Stomach (tissue), 19 donors: ENCODE measurements at places on chromosomes 2 and 18. TPM values are rescaled to one million over a fixed set of nuclear protein-coding genes. Genes with fewer than 3 reads are reported as not detected.

DNA sequence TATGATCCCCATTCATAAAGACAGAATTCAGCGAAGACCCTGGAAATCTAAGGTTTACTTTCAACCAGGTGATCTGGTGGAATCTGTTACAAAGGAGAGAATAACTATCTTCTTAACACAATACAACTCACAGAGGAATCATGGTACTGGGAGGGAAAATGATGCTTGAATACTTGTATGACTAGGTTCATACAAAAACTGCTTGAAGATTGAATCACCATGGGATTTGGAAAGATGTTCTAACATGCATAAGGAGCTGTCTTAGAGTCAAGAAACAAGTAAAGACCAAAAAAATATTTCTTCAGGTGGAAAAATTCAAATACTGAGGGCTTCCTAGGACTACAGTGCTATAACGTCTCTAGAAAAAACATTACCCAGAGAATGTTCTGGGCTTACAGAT is 32.2 kb downstream of the COL5A2 start:
- DNase-seq = no peak
- no peak overlapping the region for H3K4me3 ChIP-seq
- no peak overlapping the region for H3K27ac ChIP-seq
- no peaks in the 10 kb centered on the region for H3K27me3 ChIP-seq

DNA sequence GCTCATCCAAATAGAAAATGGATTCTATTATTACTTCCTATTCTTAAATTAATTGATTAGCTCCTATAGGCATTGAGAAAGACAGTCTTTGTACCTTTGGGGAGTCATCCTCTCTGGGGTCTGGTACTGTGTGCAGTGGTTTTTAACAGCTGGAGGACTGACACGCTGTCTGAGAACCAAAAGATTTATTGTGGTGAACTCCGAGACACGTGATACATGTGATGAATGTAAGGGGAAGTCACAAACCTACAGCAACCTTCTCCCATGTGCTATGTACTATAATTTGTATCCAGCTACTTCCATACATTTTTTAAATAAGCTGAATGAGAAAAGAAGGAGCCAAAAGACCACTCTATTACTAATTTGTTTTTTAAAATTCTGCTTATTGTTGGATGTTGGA is 133.7 kb downstream of the GALNT3 start:
- DNase-seq = no peak
- H3K27me3 ChIP-seq = no peaks in the 10 kb centered on the region
- H3K27ac ChIP-seq = no peak overlapping the region
- no peak overlapping the region for H3K4me3 ChIP-seq
- H3K4me1 ChIP-seq = no peaks in the 10 kb centered on the region

- H3K4me3 ChIP-seq = no peak overlapping the region
- H3K36me3 ChIP-seq = no peaks in the 10 kb centered on the region
- H3K27ac ChIP-seq = no peak overlapping the region
- no peaks in the 10 kb centered on the region for H3K4me1 ChIP-seq
Measured at GRCh38 chr2:71901466-71901865, 246.2 kb downstream of the CYP26B1 start.

DNA sequence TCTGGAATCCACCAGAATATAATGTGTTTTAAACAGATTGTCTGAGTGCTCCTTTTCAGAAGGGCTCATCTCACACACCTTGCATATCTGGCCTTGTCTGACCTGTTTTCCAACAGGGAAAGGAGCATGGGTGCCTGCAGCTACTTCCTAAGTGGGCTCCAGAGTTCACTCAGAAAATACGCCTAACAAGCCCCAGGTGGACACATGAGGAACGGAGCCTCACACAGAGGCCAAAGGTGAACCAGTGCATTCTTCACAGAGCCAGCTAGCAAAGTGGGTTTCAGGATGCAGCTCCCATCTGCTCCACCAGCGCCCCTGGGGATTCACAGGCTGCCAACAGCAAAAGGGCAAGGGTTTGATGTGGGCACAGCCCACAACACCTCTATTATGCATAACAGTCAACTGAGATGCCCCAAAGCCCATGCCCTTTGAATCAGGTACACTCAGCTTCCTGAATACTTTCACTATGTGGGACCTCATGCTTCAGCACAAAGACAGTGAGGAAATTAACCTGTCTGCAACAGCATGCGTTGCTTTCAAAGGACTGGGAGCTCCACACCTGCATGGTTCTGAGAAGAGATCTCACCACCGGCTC is 86.6 kb downstream of the CCBE1 start:
- H3K4me1 ChIP-seq = no peaks in the 10 kb centered on the region
- H3K36me3 ChIP-seq = no peaks in the 10 kb centered on the region
- no peak overlapping the region for H3K4me3 ChIP-seq
- no peaks in the 10 kb centered on the region for H3K27me3 ChIP-seq

GRCh38 chr2:70779911-70780545 is 10.4 kb downstream of the FIGLA start:
- H3K4me1 ChIP-seq = no peaks in the 10 kb centered on the region
- no peak for DNase-seq
- H3K4me3 ChIP-seq = no peak overlapping the region

DNA sequence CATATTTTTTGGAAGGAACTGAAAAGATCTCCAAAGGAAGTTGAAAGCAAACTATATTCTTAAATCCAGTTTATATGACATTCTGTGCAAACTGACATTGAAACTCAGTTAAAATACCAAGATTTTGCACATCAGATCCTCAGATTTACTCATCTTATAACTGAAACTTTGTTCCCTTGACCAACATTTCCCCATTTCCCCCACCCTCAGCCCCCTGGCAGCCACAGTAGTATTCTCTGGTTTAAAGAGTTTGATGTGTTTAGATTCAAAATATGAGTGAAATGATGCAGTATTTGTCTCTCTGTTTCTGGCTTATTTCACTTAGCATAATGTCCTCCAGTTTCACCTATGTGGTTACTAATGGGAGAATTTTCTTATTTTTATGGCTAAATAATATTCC is 99.2 kb upstream of the ITGA4 start:
- H3K27me3 ChIP-seq = no peaks in the 10 kb centered on the region
- no peak overlapping the region for H3K27ac ChIP-seq

GRCh38 chr18:33700513-33700976 is 122.5 kb downstream of the ASXL3 start:
- no peaks in the 10 kb centered on the region for H3K27me3 ChIP-seq
- H3K4me3 ChIP-seq = no peak overlapping the region
- H3K4me1 ChIP-seq = no peaks in the 10 kb centered on the region
- H3K27ac ChIP-seq = no peak overlapping the region
- DNase-seq = no peak
- H3K36me3 ChIP-seq = no peaks in the 10 kb centered on the region

DNA sequence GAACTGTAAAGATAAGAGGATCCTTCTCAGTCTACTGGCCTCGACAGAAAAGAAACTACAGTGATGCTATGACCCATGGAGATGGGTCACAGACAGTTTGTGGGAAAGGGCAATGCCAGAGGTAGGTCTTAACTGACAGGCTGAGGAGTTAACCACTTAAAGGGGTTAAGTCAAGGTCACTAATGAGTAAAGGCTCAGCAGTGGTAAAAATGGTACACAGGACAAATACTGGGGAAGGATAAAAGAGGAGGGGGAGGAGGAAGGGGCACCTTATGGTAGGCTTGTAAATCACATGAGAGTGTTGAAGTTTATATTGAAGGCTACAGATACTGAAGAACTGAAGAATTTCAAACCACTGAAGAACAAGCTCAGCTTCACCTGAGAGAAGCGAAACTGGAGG is 9.9 kb downstream of the IER3IP1 start:
- H3K4me1 ChIP-seq = peaks cover 32% of the 10 kb centered on the region
- H3K27ac ChIP-seq = no peak overlapping the region

GRCh38 chr18:36905571-36905970 is 76.6 kb downstream of the KIAA1328 start:
- no peak for DNase-seq
- no peaks in the 10 kb centered on the region for H3K4me1 ChIP-seq
- H3K36me3 ChIP-seq = no peaks in the 10 kb centered on the region
- no peaks in the 10 kb centered on the region for H3K27me3 ChIP-seq
- no peak overlapping the region for H3K4me3 ChIP-seq
- H3K27ac ChIP-seq = no peak overlapping the region

DNA sequence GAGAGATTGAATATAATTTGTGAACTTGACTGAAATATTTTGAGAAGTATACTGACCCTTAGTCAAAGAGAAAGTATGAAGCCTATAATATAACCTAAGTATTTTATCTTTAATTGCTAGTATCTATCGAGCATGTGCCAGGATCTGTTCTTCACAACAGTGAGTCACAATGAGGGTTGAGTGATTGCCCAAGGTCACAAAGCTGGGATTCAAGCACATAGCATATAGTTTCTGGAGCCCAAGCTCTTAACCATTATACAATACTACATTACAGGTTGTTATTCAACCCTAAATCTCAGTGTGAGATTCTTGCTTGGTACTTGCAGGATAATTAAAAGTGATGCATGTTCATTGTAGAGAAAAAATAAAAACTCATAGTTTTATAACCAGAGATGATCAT is 97.2 kb downstream of the RAB3GAP1 start:
- no peak for DNase-seq
- no peaks in the 10 kb centered on the region for H3K4me1 ChIP-seq
- H3K27me3 ChIP-seq = no peaks in the 10 kb centered on the region

GRCh38 chr2:216633616-216634369 is 573 bp downstream of the IGFBP2 start:
- H3K4me1 ChIP-seq = peaks cover 62% of the 10 kb centered on the region
- peak overlapping the region; percentile 68 for H3K4me3 ChIP-seq
- H3K27me3 ChIP-seq = no peaks in the 10 kb centered on the region
- DNase-seq = peak; percentile 48
- H3K27ac ChIP-seq = peak overlapping the region; percentile 85

DNA sequence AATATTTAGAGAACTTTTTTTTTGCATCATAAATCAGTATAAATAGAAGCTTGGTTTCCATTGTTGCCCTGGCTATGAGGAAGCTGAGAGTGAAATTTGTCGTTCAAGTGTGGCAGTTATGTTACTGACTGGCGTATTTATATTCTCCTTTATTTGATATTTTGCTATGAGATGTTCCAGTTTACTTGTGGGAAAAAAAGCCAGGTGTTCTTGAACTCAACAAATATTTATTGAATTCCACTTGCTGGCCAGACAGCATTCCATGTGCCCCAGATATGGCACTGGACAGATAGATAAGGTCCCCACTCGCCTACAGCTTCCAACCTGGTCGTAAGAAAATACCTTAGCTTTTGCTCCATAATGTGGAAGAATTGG is 44.7 kb downstream of the NEDD4L start:
- H3K4me1 ChIP-seq = peaks cover 11% of the 10 kb centered on the region
- H3K27me3 ChIP-seq = no peaks in the 10 kb centered on the region
- no peaks in the 10 kb centered on the region for H3K36me3 ChIP-seq

Gene NPPC
- not detected for total RNA-seq

Gene EVA1A
- not detected for total RNA-seq

Gene FEV
- not detected for total RNA-seq

Gene ZAP70
- 19.2 TPM for total RNA-seq

Gene FOXD4L1
- total RNA-seq = 0.58 TPM

Gene GRHL1
- 5.8 TPM for total RNA-seq

Gene LRRC30
- total RNA-seq = not detected

Gene SERPINB11
- not detected for total RNA-seq

Gene SLC16A14
- total RNA-seq = not detected

Gene NMUR1
- total RNA-seq = 0.92 TPM
